Muscle of leg (tissue), 16 donors: ENCODE measurements at places on chromosomes 5 and 9. TPM values are rescaled to one million over a fixed set of nuclear protein-coding genes. Genes with fewer than 3 reads are reported as not detected.

Gene SCGB3A2
- not detected for total RNA-seq

Gene BRINP1
- 0.18 TPM for total RNA-seq

Gene RHOBTB3
- total RNA-seq: 153 TPM

Gene PRXL2C
- total RNA-seq: 15.2 TPM

Gene OLFM1
- 3.2 TPM for total RNA-seq

Gene MLANA
- not detected for total RNA-seq

Gene UNC5A
- total RNA-seq: 0.62 TPM

Gene SUSD3
- total RNA-seq: 2.6 TPM

Gene OTP
- total RNA-seq: not detected

Gene CDH9
- 0.18 TPM for total RNA-seq

Gene KCNN2
- 4.7 TPM for total RNA-seq

DNA sequence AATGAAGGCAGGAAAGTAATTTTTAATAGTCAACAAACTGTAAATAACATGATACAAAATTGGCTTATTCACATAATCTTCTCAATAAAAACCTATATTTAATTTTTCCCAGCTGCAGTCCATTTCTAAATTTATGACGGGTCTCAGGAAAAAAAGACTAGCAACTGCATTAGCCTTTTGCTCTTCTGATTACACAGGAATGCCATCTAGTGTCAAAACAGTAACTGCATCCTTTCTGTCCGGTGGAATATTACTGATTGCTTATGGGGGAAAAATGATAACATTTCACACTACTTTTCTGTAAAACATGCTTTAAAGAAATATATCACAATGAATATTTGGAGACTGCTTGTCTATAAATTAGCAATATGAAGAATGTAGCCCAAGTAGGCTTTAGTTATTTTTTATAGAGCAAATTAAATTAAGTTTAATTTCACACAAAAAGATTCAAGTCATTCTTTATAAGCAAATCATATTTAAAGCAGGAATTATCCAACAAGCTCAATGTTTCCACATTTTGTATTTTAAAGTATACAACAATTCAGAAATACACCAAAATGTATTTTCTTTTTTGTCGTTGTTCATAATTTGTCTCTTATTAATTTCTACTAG is 534.7 kb downstream of the CDH10 start:
- H3K4me1 ChIP-seq: no peaks in the 10 kb centered on the region
- peak; percentile 54 for DNase-seq
- H3K27me3 ChIP-seq: no peaks in the 10 kb centered on the region
- no peaks in the 10 kb centered on the region for H3K36me3 ChIP-seq

DNA sequence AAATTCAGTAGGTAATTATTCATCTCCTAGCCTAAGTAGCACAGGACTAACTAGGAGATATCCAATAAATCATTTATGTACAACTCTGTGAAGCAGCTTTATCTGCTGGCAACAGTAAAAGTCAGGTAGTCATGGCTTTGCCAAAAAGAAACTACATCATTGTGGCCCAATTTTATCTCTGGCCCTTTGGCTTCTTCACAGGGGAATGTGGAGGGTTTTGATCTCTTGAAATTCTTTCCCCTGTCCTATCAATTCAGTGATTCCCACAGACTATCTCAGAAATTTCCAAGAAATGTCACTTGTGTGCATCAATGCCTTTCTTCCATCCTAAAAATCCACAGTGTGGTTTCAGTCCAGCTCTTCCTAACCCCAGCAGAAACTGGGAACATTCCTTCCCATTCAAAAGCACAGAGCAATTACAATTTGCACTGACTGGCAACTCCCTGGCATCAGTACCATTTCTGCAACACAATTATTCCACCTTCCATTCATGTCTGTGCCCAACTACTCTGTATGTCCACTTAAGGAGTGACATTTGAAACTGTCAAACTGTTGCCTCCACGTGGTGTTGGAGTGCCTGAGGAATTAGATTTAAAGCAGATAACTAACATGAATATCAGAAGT is 6.6 kb downstream of the CDC14B start:
- H3K4me1 ChIP-seq: peaks cover 11% of the 10 kb centered on the region
- H3K36me3 ChIP-seq: no peaks in the 10 kb centered on the region
- H3K27ac ChIP-seq: no peak overlapping the region

GRCh38 chr5:39132128-39132447 is 57.9 kb upstream of the RICTOR start:
- H3K36me3 ChIP-seq: no peaks in the 10 kb centered on the region
- DNase-seq: no peak
- no peaks in the 10 kb centered on the region for H3K4me1 ChIP-seq
- H3K4me3 ChIP-seq: no peak overlapping the region
- no peak overlapping the region for H3K27ac ChIP-seq

GRCh38 chr5:42360056-42360455 is 63.2 kb upstream of the GHR start:
- H3K4me1 ChIP-seq: no peaks in the 10 kb centered on the region
- peak; percentile 65 for DNase-seq
- no peaks in the 10 kb centered on the region for H3K36me3 ChIP-seq
- H3K4me3 ChIP-seq: no peak overlapping the region

GRCh38 chr5:146533882-146534281 is 17.9 kb upstream of the GPR151 start:
- no peaks in the 10 kb centered on the region for H3K36me3 ChIP-seq
- no peak overlapping the region for H3K4me3 ChIP-seq
- no peak for DNase-seq
- no peaks in the 10 kb centered on the region for H3K4me1 ChIP-seq
- H3K27ac ChIP-seq: no peak overlapping the region

- peaks cover 4% of the 10 kb centered on the region for H3K4me1 ChIP-seq
- H3K36me3 ChIP-seq: peaks cover 14% of the 10 kb centered on the region
- no peak overlapping the region for H3K27ac ChIP-seq
- no peak for DNase-seq
Measured at GRCh38 chr9:126488310-126488709, 125.4 kb upstream of the LMX1B start.

DNA sequence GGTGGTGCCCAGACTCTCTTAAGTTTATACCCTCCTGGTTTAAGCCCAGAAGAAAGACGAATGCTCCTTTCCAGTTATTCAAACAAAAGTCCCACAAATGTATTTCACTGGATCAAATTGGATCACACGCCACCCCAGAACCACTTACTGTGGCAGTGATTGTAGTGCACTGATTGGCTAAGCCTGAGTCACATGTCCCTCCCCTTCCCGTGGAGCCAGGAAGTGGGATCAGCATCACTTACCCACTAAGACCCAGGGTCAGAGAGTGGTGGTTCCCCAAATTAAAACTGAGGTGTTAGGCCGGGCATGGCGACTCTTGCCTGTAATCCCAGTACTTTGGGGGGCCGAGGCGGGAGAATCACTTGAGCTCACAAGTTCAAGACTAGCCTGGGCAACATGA is 29.5 kb upstream of the CCDC180 start:
- H3K27me3 ChIP-seq: no peaks in the 10 kb centered on the region
- H3K36me3 ChIP-seq: peaks cover 38% of the 10 kb centered on the region
- no peak for DNase-seq
- H3K27ac ChIP-seq: no peak overlapping the region
- H3K4me3 ChIP-seq: no peak overlapping the region
- no peaks in the 10 kb centered on the region for H3K4me1 ChIP-seq

GRCh38 chr5:137016783-137017324 is 482.3 kb downstream of the SPOCK1 start:
- no peak overlapping the region for H3K4me3 ChIP-seq
- H3K4me1 ChIP-seq: no peaks in the 10 kb centered on the region
- no peaks in the 10 kb centered on the region for H3K36me3 ChIP-seq
- no peak for DNase-seq
- no peaks in the 10 kb centered on the region for H3K27me3 ChIP-seq

GRCh38 chr9:134571946-134572917 is 69.4 kb upstream of the COL5A1 start:
- H3K27ac ChIP-seq: peak overlapping the region; percentile 53
- no peak overlapping the region for H3K4me3 ChIP-seq
- peaks cover 31% of the 10 kb centered on the region for H3K4me1 ChIP-seq
- DNase-seq: no peak
- peaks cover 4% of the 10 kb centered on the region for H3K27me3 ChIP-seq

DNA sequence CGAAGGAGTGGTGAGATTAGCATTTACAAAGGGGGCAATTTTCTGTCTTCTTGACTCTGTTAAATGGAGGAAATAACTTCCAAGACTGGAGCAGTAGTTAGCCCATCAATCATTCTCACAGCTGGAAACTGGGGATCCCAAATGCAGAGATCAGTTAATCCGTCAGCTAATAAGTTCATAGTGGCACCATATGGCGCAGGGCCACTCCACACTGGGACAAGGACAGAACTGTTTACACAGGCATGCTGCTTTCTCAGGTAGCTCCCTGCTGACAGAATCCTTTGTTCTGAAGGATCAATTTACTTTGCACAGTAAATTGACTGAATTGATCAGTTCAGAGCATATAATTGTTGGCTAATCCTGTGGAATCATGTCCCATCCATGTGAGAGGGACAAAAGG is 395.7 kb downstream of the TMEM161B start:
- H3K4me3 ChIP-seq: no peak overlapping the region
- no peaks in the 10 kb centered on the region for H3K4me1 ChIP-seq
- no peaks in the 10 kb centered on the region for H3K27me3 ChIP-seq
- no peak for DNase-seq
- no peaks in the 10 kb centered on the region for H3K36me3 ChIP-seq

- no peaks in the 10 kb centered on the region for H3K36me3 ChIP-seq
- DNase-seq: no peak
- H3K27me3 ChIP-seq: no peaks in the 10 kb centered on the region
- H3K4me1 ChIP-seq: peaks cover 14% of the 10 kb centered on the region
- H3K4me3 ChIP-seq: no peak overlapping the region
- H3K27ac ChIP-seq: peak overlapping the region; percentile 87
Measured at GRCh38 chr5:123786411-123786810, 274.4 kb downstream of the CSNK1G3 start.

GRCh38 chr9:134458207-134459108 is 132.2 kb downstream of the RXRA start:
- H3K36me3 ChIP-seq: no peaks in the 10 kb centered on the region
- peaks cover 2% of the 10 kb centered on the region for H3K27me3 ChIP-seq
- DNase-seq: peak; percentile 98
- H3K4me3 ChIP-seq: no peak overlapping the region
- H3K4me1 ChIP-seq: peaks cover 67% of the 10 kb centered on the region
- peak overlapping the region; percentile 98 for H3K27ac ChIP-seq

DNA sequence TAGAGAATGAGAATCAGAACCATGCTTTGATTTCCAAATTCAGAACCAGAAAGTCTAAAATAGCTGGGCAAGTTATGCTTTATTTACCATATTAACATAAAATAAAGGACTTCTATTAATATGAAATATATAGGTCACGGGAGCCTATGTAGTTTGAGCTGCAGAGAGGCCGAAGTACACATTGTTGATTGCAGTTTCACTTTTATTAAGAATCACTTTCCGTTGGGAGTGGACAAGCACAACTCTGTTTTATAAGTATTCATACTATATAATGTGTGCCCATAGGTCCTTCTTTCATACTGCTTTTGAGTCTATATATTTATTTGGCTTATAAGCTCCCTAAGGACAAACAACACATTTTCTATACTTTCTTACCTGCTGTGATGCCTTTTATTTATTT is 58.7 kb upstream of the DMRT3 start:
- H3K4me1 ChIP-seq: no peaks in the 10 kb centered on the region
- H3K27me3 ChIP-seq: peaks cover 4% of the 10 kb centered on the region
- H3K27ac ChIP-seq: no peak overlapping the region
- H3K4me3 ChIP-seq: no peak overlapping the region
- H3K36me3 ChIP-seq: no peaks in the 10 kb centered on the region
- DNase-seq: no peak

- no peak overlapping the region for H3K4me3 ChIP-seq
- H3K4me1 ChIP-seq: peaks cover 2% of the 10 kb centered on the region
- no peak overlapping the region for H3K27ac ChIP-seq
- H3K27me3 ChIP-seq: no peaks in the 10 kb centered on the region
- H3K36me3 ChIP-seq: no peaks in the 10 kb centered on the region
Measured at GRCh38 chr5:127683008-127683407, 20.2 kb upstream of the CCDC192 start.

GRCh38 chr9:7542693-7543092 is 256.9 kb downstream of the DMAC1 start:
- H3K4me1 ChIP-seq: no peaks in the 10 kb centered on the region
- H3K27me3 ChIP-seq: no peaks in the 10 kb centered on the region
- no peaks in the 10 kb centered on the region for H3K36me3 ChIP-seq
- no peak overlapping the region for H3K4me3 ChIP-seq
- peak; percentile 39 for DNase-seq

GRCh38 chr5:170483701-170484458 is 19.9 kb upstream of the KCNIP1 start:
- no peak overlapping the region for H3K27ac ChIP-seq
- H3K27me3 ChIP-seq: no peaks in the 10 kb centered on the region
- H3K4me3 ChIP-seq: no peak overlapping the region
- H3K36me3 ChIP-seq: no peaks in the 10 kb centered on the region

DNA sequence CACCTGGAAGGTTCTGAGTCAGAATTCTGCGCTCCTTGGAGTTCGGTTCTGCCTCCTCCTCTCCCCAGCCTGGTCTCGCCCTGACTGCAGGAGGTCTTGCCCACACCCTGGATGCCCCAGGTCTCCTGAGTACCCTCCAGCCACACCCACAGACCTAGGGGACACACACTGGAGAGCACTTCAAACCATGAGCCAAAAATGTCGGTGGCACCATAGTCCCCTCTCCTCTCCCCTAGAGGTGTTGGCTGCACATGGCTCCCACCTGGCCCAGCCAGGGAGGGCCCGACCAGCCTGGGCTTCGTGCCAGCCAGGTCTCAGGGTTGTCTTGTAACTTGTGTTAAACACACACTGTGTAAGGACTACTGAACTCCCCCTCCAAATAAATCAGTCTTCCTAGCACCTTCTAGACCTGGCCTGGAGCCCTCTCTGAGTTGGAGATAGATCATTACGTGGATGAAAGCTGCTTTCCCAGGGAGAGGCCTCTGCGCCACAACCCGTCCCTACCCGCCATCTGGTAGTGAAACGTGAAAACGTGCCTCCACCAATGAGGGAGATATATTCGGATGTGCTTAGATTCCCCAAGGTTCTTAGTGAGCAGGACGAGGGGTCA is 49.9 kb upstream of the CTSL start:
- H3K36me3 ChIP-seq: peaks cover 6% of the 10 kb centered on the region
- DNase-seq: no peak
- no peak overlapping the region for H3K4me3 ChIP-seq

DNA sequence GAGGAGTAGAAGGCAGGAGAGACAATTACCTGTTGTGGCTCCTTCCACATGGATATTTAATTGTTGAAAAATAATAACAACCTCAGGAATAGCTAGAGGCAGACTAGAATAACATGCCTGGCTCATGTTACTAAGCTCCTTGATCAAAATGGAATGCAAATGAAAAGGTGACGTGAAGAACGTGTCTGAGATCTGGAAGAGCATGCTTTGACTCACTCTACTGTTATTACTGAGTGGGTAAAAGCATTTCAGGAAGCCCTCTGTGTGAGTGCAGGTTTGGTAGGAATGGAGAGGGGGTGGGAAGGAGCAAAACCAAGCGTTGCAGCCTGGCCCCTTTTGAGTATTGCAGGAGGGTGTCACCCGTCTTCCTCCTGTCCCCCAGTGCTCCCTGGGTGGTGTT is 84.8 kb downstream of the EQTN start:
- H3K4me1 ChIP-seq: no peaks in the 10 kb centered on the region
- no peak overlapping the region for H3K4me3 ChIP-seq
- no peak overlapping the region for H3K27ac ChIP-seq
- DNase-seq: no peak
- H3K27me3 ChIP-seq: no peaks in the 10 kb centered on the region

GRCh38 chr9:4661611-4662010 is 483 bp upstream of the PLPP6 start:
- peak overlapping the region; percentile 65 for H3K4me3 ChIP-seq
- H3K36me3 ChIP-seq: no peaks in the 10 kb centered on the region
- DNase-seq: no peak
- H3K4me1 ChIP-seq: peaks cover 11% of the 10 kb centered on the region
